KG1 (cell line): ENCODE measurements at places on chromosomes 6 and 20.

- DNase-seq: no peak
Observed at GRCh38 chr6:86832686-86833085, 104.6 kb upstream of the HTR1E start.

GRCh38 chr6:100177956-100178355 lies 183.9 kb upstream of the MCHR2 start:
- no peak for DNase-seq

GRCh38 chr20:6566821-6567220 lies 200.7 kb upstream of the BMP2 start:
- no peak for DNase-seq

DNA sequence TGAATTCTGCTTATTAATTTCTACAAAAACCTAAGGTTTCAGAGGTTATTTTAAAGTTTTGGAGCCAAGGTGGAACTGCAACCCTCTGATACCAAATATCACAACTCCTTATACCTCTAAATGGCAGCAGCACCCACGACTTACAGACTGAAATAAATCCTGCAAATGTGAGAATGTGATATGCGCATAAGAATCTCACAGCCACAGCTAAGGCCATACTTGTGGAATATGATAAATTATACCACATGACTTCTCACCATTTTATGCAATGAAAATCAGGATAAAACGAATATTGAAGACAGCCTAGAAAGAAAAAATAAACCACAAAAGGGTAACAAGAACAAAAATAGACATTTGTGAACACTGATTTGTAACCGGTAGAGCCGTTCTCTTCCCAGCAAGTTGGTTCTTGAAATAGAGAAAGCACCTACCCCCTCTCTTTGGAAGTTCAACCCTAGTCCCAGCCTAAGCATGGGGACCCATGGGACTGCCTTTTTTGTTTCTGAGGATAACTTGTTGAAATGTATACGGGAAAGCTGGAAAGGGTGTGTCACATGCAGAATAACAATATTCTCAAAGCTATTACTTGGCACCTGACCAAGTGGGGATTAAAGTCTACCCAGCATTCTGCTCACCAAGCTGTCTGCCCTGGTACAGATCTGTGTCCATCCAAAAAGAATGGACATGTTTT lies 47.1 kb upstream of the MCM9 start:
- no peak for DNase-seq

DNA sequence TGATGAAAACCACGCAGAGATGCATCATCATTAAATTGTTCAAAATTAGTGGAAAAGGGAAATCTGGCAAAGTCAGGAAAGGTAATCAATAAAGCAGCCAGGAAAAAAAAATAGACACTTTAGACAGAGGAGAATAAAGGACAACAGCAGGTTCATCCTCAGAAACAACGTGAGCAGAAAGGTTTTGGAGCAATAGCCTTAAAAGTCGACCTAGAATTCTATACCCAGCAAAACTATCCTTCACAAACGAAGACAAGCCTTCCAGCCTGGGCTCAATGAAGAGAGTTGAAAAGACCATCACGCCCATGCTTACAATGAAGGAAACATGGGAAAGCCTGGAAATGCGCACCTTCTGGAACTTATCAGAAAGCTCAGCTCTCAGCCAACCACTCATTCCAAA lies 24.7 kb upstream of the CHRNA4 start:
- no peak for DNase-seq

DNA sequence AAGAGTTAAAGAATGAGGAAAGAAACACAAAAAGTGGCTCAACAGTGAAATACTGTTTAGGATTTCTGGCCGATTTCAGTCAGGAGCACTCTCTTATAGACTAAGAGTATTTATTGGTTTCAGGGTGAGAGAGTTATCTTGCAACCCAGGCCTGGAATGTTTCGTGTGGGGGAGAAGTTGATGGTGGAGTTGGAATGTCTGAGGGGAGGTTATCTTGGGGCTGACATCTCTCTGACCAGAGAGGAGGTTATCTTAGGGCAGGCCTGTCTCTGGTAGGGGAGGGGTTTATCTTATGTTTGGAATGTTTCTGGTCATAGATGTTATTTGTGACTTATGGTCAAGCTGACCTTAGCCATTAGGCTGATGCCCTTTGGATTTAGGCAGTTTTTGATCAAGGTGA lies 80.3 kb downstream of the HTR1B start:
- no peak for DNase-seq

DNA sequence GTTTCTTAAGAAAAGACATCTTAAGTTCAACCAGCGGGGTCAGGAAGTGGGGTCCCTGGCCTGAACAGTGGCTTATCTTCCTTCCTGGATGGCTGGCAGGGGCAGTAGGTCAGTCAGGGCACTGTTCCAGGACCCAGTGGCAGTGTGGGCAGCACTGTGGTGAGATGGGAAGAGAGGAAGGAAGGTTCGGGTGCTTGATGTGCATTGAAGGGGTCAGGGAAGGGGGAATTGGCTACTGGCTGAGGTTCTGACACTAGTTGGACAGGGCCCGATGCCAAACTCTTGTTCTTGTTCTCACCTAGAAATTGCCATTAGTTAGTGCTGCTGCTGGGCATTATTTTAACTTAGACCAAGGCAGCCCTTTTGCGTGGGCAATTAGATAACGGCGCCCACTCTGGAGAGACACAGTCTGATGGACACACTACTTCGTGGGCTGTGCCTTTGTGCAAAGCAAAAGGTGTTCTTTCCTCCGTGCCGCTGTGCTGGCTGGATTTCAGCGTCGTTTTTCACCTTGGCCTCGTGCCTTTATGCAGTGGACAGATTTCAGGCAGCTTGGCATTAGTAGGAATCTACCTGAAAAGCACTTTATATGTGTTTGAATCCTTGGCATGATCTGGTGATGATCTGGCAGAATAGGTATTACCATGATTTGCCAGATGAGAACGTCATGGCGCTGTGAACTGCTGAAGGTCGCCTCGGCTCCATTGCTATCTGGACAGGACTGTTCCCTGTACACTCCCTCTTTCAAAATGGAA lies 30.3 kb downstream of the UTRN start:
- peak; percentile 14 for DNase-seq

- no peak for DNase-seq
Observed at GRCh38 chr6:159836718-159837490, 36.8 kb downstream of the PNLDC1 start.

GRCh38 chr6:166708460-166708859 lies 81.4 kb upstream of the RPS6KA2 start:
- DNase-seq: no peak

- DNase-seq: no peak
Observed at GRCh38 chr6:143894655-143895054, 30.4 kb downstream of the ZC2HC1B start.

DNA sequence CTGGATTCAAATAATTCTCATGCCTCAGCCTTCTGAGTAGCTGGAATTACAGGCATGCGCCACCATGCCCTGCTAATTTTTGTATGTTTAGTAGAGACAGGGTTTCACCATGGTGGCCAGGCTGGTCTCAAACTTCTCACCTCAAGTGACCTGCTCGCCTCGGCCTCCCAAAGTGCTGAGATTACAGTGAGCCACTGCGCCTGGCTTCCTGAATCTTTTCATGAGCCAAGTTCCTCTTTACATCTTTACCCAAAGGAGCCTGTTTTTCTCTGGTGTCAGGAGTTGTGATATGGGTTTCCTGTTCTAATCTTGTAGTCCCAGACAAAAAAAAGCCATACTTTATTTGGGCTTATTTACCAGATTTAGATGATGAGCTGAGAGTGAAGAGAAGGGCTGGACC lies 34.4 kb downstream of the PCNA start:
- no peak for DNase-seq

DNA sequence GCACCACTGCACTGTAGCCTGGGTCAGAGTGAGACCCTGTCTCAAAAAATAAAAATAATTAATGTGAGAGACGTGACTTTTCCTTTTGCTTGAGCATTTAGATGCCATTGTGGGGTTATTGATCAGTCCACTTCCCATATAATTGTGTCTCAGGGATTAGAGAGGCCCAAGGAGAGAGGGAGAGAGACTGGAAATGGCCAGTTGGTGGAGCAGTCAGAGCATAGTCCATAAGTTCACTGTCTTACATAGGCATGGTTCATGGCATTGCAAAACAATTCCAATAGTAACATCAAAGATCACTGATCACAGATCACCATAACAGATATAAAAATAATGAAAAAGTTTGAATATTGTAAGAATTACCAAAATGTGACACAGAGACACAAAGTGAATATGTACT lies 15.2 kb upstream of the SDHAF4 start:
- DNase-seq: no peak

GRCh38 chr6:11324453-11325015 lies 92.1 kb upstream of the NEDD9 start:
- DNase-seq: no peak

DNA sequence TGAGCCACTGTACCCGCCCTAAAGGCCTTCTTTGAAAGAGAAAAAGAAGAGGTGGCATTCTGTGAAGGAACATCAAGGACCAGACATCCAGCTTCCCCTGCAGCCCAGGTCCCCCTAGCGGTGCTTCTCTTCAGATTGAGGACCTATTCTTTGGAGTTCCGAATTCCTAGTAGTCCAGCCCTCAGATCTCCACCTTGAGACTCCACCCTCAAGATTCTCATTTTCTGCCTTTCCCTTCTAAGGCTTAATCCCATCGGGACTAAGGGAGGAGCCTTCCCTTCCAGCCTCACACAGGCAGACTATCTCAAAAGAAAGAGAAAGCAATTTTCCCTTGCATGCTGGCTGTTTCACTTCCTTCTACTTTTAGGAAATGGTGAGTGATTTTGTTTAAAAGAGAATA lies 32.5 kb downstream of the MUC22 start:
- DNase-seq: no peak

DNA sequence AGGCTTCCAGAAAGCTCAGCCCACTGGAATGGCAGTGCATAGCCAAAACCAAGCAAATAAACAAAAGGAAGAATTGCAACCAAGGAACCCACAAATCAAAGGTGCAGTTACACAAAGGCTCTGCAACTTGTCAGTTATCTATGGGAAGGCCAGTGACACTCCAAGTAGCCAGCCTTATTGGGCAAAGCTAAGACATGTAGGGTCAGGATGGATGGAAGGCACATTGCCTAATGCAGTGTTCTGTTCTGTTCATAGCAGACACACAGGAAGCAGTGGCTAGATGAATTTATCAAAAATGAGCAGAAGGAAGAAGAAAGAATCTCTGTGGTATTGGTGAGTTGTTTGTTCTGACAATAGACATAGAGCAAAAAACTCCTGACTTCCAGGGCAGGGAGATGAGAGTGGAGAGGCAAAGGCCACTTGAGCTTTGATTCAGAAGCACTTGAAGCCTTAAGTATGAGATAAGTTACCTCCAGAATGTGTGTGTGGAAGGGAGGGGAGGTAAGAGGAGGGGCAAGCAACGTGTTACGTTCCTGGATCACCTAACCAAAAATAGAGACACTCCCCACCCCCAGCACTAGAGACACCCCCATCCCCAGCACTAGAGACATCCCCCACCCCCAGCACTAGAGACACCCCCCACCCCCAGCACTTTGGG lies 57.9 kb upstream of the AKAP12 start:
- no peak for DNase-seq

GRCh38 chr20:49698477-49698876 lies 15.2 kb downstream of the B4GALT5 start:
- DNase-seq: no peak

DNA sequence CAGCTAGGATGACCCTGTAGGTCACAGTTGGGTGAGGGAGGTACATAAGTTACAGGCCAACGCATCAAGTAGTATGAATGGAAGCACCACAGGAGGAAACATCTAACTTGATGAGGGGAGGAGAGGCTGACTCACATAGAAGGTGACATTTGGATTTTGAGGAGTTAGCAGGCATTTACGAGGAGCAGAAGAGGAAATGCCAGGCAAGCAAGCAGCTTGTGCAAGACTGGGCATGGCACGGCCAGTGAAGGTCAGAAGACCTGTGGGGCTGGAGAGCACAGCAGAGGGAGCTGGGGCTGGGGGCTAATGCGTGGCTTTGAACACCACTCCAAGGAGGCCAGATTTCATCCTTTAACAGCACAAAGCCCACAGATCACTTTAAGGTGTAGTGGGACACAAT lies 37.8 kb downstream of the MUC22 start:
- no peak for DNase-seq

GRCh38 chr20:4229415-4229814 lies 214.1 kb upstream of the RNF24 start:
- no peak for DNase-seq

DNA sequence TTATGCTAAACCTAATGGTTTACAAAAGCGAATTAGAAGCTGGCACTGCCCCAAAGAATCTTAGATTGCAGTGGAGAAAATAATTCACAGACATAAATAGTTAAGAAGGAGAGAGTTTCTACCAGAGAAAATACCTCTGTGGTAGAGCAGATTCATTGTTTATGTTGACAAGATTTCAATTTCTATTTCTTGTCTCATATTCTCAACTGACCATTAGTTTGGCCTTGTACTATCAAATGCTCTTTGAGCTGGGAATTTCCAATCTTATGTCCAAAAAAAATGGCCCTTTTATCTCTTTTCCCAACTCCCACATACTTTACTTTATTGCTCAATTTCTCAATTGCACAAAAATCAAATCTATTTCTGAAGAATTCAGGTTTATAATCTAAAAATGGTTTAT lies 804.1 kb upstream of the CITED2 start:
- no peak for DNase-seq

DNA sequence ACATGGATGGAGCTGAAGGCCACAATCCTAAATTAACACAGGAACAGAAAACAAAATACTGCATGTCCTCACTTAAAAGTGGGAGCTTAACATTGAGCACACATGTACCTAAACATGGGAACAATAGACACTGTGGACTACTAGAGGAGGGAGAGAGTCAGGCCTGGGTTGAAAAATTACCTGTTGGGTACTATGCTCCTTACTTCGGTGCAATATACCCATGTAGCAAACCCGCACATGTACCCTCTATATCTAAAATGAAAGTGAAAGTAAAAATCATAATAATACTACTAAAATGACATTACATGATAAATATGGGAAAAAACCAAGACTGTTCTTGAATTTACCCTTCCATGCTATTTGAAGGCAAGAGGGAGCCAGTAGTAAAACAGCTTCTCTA lies 1273.8 kb upstream of the ADGRB3 start:
- no peak for DNase-seq

DNA sequence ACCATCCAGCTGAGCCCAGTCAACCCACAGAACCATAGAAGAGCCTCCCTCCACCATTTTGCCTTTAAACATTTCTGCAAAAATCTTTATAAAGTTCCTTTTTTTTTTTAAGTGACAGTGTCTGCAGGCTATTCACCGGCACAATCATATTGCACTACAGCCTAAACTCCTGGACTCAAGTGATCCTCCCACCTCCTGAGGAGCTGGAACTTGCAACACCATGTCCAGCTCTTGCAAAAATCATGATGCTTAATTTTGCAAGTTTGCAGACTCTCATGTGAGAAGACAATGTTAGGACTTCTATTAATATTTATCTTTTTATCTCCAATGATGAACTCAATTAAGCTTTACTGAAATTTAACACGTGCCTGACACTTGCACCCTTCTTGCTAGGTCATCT lies 88.8 kb downstream of the INSM1 start:
- DNase-seq: no peak
